ENCODE measurements at places on chromosomes 4 and X. TPM values are rescaled to one million over a fixed set of nuclear protein-coding genes. Genes with fewer than 3 reads are reported as not detected.

The RTL3 gene
- polyA plus RNA-seq, result not detected

The TCP11X2 gene
- polyA plus RNA-seq, result 2.0 TPM

The DNAAF6 gene
- polyA plus RNA-seq, result not detected

The CENPVL2 gene
- 0.34 TPM for polyA plus RNA-seq

The LRCH2 gene
- 16.8 TPM for polyA plus RNA-seq

The BST1 gene
- 13.4 TPM for polyA plus RNA-seq

The SHISA3 gene
- polyA plus RNA-seq, result 480 TPM

The TBX22 gene
- polyA plus RNA-seq, result 3.9 TPM

The DEFB131A gene
- polyA plus RNA-seq, result not detected

The NCAPG gene
- polyA plus RNA-seq, result 27.1 TPM

The SPANXD gene
- not detected for polyA plus RNA-seq
